ENCODE measurements at places on chromosomes 4 and X.
A peak's percentile ranks its signal among the peaks of the same experiment; 100 is the strongest.

- DNase-seq, result no peak
Observed at GRCh38 chr4:17616283-17616682, 1.8 kb downstream of the MED28 start.

- DNase-seq, result no peak
Observed at GRCh38 chrX:80576806-80577533, 156.7 kb downstream of the TENT5D start.

DNA sequence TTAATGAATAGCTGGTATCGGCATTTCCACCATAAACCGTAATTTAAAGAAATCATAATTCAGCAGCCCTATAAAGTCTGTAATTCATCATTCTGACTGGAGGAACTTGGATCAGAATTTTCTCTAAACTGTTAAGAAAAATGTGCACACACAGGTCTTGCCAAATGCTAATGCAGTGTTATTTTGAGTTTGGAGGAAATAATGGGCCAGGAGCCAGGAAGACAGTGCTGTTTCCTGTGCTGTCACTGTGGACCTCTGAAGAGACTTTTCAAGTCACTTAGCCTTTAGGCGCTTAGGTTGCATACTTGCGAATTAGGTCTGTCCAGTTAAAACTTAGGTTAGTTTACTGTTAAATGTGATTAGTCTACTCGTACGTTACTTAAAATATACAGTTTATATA is 137.5 kb upstream of the ANXA3 start:
- peak; percentile 7 for DNase-seq

DNA sequence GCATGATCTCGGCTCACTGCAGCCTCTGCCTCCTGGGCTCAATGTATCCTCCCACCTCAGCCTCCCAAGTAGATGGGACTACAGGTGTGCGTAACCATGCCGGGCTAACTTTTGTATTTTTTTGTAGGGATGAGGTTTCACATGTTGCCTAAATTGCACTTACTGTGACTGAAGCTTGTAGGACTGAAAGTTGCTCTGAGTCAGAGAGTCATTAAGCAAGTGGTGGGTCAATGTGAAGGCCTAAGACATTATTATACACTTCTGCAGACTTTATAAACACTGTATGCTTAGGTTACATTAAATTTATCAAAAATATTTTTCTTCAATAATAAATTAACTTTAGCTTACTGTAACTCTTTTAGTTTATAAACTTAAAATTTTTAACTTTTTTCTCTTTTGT is 170.2 kb downstream of the FAT4 start:
- peak; percentile 6 for DNase-seq

GRCh38 chr4:184792950-184793555 is 32.7 kb downstream of the ACSL1 start:
- DNase-seq, result peak; percentile 94

DNA sequence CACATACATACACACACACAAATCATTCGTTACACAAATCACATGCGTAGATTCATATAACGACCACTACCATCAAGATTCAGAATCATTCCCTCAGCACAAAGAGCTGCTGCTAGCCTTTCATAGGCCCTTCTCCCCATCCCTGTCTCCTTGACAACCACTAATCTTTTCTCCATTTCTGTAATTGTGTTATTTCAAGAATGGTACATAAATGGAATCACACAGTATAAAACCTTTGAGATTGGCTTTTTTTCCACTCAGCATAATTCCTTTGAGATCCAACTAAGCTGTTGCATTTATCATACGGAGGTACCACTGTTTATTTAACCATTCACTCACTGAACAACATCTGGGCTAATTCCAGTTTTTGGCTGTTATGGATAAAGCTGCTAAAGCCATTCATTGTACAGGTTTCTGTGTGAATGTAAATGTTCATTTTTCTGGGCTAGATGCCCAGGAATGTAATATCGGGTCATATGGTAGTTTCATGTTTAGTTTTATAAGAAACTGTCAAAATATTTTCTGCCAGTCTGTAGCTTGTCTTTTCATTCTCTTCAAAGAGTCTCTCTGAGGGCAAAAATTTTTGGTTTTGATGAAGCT is 64.1 kb downstream of the USP11 start:
- no peak for DNase-seq

DNA sequence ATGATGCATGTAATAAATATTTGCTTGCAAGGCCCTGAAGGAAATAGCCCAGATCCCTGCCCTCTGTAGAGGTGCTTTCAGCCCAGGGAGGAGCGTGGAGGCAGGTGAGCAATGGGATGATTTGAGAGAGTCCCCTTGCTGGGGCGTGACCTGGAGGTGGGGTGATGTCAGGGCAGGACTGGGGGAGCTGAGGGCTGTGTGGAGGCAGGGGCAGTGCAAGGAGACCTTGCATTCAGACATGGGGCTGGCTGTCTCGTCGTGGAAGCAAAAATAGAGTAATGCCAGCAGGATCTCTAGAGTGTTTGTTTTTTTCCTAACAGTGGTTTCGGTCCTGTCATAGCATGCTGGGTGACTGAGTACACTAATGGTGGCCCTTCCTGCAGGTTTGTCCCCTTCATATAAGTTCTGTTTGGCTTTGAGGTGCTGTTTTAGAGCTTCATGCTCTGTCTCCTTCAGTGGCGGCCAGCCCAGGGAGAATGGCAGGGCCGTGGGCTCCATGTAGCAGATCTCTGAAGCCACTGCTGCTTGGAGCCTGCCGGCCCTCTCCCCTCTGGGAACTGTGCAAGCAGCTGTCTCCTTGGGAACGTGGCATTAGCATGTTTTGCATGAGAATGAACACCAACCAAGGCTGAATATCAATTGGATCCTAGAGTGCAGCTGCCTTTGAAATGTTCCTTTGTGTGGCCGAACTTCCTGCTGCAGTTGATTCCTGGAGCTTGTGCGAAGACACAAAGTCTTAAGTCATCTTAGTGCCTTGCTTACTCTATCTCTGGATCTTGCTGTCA is 39.3 kb upstream of the CLDN34 start:
- DNase-seq, result peak; percentile 25

DNA sequence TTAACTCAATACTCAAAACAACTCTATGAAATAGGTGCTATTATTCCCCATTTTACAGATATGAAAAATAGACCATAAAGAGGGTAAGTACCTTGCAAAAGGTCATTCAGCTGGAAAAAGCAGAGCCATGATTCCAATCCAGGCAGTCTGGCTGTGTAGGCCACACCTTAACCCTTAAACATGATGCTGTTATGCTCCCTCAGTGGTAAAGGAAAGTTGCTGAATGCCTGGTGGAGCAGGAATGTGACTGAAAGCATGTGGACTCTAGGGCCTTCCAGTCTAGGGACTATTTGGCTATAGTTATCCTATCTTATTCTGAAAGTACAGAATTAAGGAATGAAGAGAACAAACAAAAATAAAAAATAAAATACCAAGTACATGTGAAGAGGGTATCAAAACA is 19.6 kb downstream of the RP2 start:
- DNase-seq, result no peak

GRCh38 chr4:72966652-72967051 is 102.9 kb downstream of the COX18 start:
- DNase-seq, result no peak

- no peak for DNase-seq
Observed at GRCh38 chr4:86333236-86333635, 26.6 kb downstream of the MAPK10 start.

- DNase-seq, result no peak
Observed at GRCh38 chrX:110462957-110463356, 104.3 kb downstream of the RTL9 start.

DNA sequence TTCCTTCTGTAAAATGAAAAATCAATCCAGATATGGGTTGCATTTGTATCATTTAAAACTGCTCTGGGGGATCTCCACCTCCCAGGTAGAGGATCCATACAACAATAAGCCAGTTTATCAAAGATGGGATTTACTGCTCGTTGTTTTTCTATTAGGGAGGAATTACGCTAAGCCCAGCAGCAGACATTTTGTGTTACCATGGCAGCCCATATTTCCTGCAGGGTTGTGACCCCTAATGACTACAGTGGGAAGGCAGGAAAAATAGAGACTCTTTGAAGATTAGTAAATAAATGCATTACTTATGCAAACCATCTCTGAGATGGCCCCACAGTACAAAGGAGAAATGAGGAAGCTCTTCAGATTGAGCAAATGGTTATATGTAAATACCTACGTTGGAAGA is 253.4 kb upstream of the GPR101 start:
- no peak for DNase-seq

GRCh38 chr4:31539284-31540069 is 819.3 kb downstream of the PCDH7 start:
- no peak for DNase-seq

- DNase-seq, result peak; percentile 22
Observed at GRCh38 chr4:106985830-106986229, 50.3 kb downstream of the DKK2 start.

- peak; percentile 22 for DNase-seq
Observed at GRCh38 chr4:103634236-103634635, 85.5 kb downstream of the TACR3 start.

GRCh38 chr4:66575008-66575696 is 904.9 kb upstream of the EPHA5 start:
- DNase-seq, result peak; percentile 81

DNA sequence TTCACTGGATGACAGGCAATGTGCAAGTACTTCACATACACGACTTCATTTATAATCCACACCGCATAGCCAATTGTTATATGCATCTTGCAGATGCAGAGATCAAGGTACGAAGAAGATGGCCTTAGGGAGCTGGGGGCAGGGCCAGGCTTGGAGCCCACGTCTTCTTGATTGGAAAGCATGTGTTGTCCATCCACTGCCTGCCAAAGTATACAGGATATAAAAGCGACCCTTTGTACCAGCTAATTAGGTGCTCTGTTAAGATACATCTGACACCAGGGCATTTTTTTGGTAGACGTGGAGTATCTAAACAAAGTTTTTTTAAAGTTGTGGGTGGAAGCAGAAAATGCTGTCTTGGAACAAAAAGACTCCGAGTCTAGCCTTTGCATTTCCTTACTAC is 1.4 kb downstream of the C4orf36 start:
- DNase-seq, result peak; percentile 48

GRCh38 chr4:121252224-121252806 is 88.2 kb upstream of the TNIP3 start:
- peak; percentile 74 for DNase-seq

GRCh38 chr4:79287076-79287475 is 38.8 kb downstream of the NAA11 start:
- no peak for DNase-seq

- DNase-seq, result no peak
Observed at GRCh38 chr4:78939667-78940008, 400 bp upstream of the PAQR3 start.

- peak; percentile 89 for DNase-seq
Observed at GRCh38 chr4:25779021-25779420, 83.8 kb downstream of the SEL1L3 start.

DNA sequence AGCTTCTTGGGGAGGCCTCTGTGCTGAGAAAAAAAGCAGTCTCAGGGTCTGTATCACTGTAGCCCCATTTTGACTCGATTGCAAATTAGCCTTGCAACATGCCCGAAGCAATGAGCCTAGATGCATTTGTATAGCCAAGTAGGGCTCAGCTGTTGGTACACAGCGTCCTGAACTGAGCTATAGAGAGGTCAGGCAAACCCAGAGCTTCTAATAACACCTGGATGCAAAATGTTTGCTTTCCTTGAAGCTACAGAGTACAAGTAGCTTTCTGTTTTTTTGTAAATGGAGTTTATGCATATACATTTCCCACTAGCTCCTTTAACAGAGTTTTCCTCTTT is 87.8 kb downstream of the PLAC1 start:
- DNase-seq, result no peak

DNA sequence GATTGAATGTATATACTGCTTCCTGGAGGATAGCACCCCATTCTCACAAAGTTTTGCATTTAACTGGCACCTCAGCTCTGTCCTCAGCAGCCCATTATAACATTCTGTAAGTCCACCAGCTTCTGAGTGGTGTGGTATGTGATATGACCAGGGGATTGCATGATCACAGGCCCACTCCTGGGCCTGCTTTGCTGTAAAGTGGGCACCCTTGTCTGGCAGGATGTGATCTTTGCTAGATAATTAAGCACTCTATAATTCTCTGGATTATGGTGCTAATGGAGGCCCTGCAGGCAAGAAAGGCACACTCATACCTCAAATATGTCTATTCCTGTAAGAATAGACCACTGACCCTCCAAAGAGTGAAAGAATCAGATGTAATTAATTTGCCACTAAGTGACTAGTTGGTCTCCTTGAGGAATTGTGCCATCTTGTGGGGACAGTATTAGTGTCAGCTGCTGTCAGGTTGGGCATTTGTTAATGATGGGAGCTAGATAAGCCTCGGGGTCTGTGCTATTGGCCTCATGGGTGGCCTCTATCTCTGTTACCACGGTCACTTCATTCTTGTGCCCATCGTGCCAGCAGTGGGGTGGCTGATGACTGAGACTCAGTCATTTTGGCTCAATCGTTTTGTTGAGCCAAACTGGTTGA is 2.2 kb upstream of the CFI start:
- DNase-seq, result peak; percentile 62

DNA sequence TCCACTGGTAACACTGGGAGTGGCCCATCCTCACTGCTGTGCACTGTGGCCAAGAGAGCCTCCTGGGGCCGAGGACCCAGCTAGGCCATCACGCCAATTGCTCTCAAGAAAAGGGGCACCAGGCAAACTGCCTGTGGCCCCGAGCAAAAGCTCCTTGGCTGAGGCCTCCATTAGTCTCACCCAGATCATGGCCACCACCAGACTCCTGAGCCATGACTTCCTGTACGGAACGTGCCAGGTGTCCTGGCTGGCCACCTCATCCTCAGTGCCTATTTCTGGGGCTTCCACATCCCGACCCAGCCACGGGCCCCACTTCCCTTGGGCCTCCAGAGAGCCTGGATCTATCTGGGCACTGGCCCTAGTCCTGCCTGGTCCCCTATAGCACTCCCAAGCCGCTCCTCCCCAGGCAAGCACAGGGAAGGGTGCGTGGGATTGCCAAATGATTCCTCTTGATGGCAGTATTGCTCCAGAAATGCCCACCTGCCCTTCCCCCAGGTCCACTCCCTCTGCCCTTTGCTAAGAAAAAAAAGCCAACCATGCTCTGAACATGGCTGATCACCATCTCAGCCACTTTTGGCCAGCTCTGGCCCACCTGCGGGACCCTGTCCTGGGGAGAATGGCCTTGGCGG is 212.6 kb upstream of the AGTR2 start:
- DNase-seq, result no peak

DNA sequence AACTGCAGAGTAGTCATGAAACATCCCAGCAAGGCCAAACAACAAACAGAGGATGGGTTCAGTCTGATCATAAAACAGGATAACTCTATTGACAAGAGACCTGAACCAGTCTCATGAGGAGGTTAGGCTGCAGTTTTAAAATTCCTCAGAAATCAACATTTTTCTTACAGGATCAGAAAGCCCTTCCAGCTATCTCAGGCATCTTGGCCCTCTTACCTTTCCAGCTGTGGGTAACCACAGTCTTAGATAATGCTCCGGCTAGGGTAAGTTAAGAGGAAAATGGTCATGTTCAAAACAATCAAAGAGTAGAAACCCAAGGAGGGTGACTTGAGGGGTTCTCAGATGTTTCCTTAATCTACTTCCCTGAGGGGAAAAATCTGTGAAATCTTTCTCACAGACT is 5.1 kb downstream of the CTSO start:
- no peak for DNase-seq

GRCh38 chr4:77156912-77157858 is at the start of gene CCNG2:
TSS of gene CCNG2 (plus strand) at chr4:77157207. CDS start at chr4:77158533, 1,326 bp downstream.
- DNase-seq, result peak; percentile 92

All from epithelial cell of esophagus (primary cell).